ENCODE measurements at places on chromosomes 11 and 22.

DNA sequence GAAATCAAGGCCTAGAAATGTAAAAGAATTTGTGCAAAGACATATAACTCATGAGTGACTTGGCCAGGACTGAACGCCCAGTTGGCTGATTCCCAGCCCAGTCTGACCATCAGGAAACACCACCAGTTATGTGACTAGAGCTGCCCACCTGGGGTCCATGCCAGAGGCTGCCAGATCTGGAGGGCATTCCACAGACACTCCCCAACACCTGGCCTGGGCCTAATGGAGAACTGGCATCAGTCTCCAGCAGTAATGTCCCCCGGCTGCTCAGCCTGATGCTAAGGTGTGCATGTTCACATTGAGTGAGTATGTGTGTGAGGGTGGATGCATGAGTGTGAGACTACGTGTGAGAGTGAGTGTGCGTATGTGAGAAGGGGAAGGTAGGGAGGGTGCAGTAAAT, 15.7 kb downstream of the PLAAT3 start:
- no peak for DNase-seq

DNA sequence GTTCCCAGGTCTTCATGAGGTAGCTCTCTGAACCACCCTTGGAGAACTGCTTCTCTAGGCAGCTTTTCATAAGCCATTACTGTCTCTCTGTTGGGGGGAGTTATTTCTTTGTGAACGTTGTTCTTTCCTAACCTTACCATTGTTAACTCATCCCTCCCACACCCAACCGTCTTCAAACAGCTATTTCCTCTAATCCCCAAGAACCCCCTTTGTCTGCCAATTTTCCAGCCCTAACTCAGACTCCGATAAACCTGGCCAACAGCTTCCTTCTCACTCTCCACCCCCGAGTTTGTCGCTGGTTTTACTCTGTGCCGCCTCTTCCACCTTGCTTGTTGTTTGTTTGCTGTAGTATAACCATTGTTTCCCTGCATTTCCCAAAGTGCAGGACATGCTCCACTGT, 131.5 kb downstream of the CCDC34 start:
- no peak for DNase-seq

DNA sequence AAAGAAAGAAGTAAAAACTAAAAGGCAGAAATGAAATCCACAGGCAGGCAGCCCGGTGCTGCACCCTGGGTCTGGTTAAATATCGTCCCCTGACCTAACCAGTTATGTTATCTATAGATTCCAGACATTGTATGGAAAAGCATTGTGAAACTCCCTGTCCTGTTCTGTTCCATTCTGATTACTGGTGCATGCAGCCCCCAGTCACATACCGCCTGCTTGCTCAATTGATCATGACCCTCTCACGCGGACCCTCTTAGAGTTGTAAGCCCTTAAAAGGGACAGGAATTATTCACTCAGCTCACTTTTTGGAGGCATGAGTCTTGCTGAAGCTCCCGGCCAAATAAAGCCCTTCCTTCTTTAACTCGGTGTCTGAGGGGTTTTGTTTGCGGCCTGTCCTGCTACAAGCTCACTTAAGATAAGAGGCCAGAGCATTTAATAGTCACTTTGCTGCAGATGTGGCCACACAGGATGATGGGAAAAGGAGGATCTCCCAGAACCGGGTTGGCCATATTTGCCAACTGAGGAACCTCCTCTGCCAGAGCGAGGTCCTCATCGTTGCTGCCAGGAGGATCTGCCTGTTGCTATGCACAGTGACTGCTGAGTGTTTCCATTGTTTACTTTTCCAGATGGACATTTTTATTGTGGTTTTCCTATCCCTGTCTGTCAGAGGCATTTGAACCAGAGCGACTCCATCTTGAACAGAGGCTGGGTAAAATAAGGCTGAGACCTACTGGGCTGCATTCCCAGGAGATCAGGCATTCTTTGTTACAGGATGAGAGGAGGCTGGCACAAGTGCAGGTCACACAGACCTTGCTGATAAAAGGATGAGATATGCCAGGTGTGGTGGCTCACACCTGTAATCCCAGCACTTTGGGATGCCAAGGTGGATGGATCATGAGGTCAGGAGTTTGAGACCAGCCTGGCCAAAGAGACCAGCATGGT, 10.2 kb downstream of the C11orf96 start:
- no peak for DNase-seq

GRCh38 chr22:48919851-48920589, 907.7 kb downstream of the BRD1 start:
- no peak for DNase-seq

DNA sequence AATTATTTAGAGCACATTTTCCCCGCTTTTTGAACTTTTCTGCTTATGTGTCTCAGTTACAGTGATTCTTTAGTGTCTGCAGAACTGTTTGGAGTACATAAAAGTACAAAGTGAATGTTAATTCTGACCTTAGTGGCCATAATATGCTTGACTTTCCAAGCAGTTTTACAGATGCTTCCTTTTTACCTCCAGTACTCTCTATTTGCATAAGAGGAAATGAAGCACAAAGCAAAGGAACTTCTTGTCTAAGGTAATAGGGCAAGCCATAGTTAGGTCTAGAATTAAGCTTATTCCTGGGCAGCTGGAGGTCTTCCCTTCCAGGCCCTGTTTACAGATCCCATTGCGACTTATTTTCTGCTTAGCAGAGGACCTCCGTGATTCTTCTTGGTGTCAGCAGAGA, 3.6 kb downstream of the GTPBP1 start:
- DNase-seq = no peak
